Right atrium auricular region (tissue), 2 donors: ENCODE measurements at places on chromosomes 5 and 9. TPM values are rescaled to one million over a fixed set of nuclear protein-coding genes. Genes with fewer than 3 reads are reported as not detected.

ACOT12 gene
- total RNA-seq = not detected

CDX1 gene
- total RNA-seq = not detected

IFNA13 gene
- total RNA-seq = not detected

SLC35D2 gene
- 14.5 TPM for total RNA-seq

- no peaks in the 10 kb centered on the region for H3K27me3 ChIP-seq
- H3K36me3 ChIP-seq = no peaks in the 10 kb centered on the region
- no peak overlapping the region for H3K4me3 ChIP-seq
- H3K4me1 ChIP-seq = peaks cover 37% of the 10 kb centered on the region
Measured at GRCh38 chr9:6779417-6780241, 21.9 kb downstream of the KDM4C start.

- H3K36me3 ChIP-seq = no peaks in the 10 kb centered on the region
- H3K27me3 ChIP-seq = no peaks in the 10 kb centered on the region
- H3K27ac ChIP-seq = peak overlapping the region; percentile 49
- no peak overlapping the region for H3K4me3 ChIP-seq
- DNase-seq = no peak
Measured at GRCh38 chr9:124270504-124271335, 13.0 kb downstream of the NEK6 start.

- H3K4me3 ChIP-seq = no peak overlapping the region
- no peaks in the 10 kb centered on the region for H3K36me3 ChIP-seq
- H3K27me3 ChIP-seq = no peaks in the 10 kb centered on the region
- no peak for DNase-seq
- no peaks in the 10 kb centered on the region for H3K4me1 ChIP-seq
- H3K27ac ChIP-seq = no peak overlapping the region
Measured at GRCh38 chr5:56833325-56833724, 18.0 kb downstream of the MAP3K1 start.

DNA sequence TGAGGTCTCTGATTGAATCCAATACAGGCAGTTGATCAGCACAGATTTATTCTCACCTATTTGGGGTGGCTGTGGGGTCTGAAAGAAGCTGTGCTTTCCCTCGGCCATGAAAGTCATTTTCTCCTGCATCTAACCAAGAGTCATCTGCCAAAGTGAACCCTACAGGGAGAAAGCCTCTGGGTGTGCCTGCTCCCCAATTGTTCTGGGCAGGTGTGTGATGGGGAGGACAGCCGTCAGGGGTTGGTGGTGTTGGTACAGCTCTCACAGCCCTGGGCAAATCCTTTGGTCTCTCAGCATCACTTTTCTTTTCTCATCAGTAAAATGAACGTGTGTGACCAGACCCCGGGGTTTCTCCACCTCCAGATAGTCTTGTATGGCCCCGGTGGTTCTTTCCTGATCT is 2.5 kb downstream of the PHF2 start:
- no peaks in the 10 kb centered on the region for H3K27me3 ChIP-seq
- H3K4me1 ChIP-seq = peaks cover 67% of the 10 kb centered on the region
- H3K36me3 ChIP-seq = no peaks in the 10 kb centered on the region

DNA sequence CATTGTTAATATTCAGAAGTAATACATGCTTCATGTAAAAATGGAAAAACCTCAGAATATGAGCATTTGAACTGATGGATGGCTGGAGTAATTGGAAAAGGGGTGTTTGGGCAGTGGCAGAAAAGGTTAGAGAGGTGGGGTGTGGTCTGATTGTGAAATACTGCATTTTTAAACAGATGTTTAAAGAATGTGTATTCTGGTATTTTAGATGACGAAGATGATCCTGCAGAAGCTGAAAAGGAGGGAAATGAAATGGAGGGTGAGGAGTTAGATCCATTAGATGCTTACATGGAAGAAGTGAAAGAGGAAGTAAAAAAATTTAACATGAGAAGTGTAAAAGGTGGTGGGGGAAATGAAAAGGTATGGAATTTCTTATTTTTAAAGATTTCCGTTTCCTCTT is 18.8 kb downstream of the DDX46 start:
- peaks cover 92% of the 10 kb centered on the region for H3K36me3 ChIP-seq
- H3K4me1 ChIP-seq = no peaks in the 10 kb centered on the region
- H3K27ac ChIP-seq = no peak overlapping the region
- H3K4me3 ChIP-seq = no peak overlapping the region

DNA sequence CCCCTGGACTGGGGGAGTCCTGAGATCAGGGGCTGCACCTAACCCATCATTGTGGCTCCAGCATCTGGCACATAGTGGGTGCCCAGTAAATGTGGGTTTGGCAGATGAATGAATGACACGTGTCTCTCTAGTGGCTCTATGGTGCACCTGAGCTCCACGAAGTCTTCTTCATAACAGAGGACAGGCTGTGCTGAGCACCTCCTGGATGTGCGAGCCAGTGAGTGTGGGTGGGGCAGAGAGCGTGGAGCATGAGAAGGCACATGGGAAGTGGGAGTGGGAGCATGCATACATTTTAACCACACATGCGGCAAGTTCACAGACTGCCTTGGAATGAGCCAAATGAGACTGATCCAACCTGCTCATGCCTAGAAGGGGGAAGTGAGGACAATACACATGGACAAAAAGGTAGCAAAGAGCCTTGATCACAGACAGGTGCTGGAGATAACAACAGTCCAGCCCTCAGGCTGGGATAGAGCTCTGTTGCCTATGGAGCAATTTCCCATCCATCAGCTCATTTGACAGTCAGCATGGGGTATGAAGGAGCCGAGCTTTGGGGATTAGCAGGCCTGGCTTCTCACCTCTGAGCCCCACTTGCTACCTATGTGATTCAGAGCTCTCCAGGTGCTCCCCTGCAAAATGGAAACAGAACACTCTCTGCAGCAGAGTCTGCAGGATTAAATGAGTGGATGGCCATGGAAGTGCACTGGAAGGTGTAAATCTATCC is 76.2 kb upstream of the TBC1D2 start:
- H3K4me1 ChIP-seq = no peaks in the 10 kb centered on the region
- no peak for DNase-seq
- no peaks in the 10 kb centered on the region for H3K27me3 ChIP-seq
- no peaks in the 10 kb centered on the region for H3K36me3 ChIP-seq
- H3K4me3 ChIP-seq = no peak overlapping the region

DNA sequence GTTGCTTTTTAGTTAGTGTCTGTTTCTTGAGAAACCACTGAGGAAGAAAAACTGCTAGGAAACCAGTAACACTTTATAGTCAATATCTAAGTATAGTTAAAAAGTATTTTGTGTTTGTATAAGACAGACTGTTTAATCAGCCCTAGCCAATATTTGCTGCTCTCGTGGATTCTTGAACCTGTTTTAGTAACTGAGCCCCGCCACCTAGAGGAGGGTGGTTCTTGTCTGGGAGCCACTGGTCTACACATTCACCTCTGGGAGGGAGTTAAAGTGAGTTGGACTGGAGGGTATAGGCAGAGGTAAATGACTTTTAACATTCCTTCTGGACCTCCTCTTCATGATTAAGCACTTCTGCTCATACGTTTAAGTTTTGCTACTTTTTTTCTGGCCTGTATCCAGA is 117.2 kb downstream of the SPATA31D1 start:
- H3K4me3 ChIP-seq = no peak overlapping the region
- DNase-seq = no peak
- H3K27me3 ChIP-seq = no peaks in the 10 kb centered on the region
- H3K36me3 ChIP-seq = no peaks in the 10 kb centered on the region
- H3K27ac ChIP-seq = no peak overlapping the region
- H3K4me1 ChIP-seq = no peaks in the 10 kb centered on the region

DNA sequence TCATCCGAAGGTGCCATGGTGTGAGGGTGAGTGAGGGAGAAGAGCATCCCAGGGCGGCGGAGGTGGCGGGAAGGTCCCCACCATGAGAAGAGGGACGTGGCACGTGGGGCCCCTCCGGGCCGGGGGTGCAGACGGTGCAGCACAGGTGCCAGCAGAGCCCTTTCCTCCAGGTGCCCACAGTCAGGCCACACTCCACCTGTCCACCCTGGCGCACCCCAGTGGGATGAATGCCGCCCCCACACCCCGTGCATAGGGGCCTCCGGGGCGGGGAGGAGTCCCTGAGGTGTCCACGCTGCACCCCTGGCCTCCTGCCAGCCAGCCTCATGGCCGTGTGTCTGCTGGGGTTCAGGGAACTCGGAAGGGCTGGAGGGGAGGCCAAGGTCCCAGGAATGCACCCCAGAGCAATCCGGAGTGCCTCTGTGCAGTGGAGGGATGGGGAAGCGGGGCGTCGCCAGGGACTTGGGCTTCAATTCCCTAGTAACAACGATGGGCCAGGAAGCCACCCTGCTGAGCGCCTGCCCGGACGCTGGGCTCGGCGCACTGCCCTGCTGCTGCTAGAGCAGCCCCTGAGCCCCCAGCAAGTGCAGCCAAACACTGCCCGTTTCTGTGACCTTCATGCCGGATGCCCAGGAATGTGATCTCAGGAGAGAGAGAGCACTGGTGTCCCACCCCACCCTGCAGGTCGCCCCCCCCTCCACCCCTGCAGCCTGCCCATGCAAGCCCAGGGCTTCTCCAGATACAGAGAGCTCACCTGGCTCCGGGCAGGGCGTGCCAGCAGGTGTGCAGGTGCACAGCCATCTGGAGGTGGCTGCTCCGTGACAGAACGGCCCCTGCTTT is 8.8 kb upstream of the NACC2 start:
- no peaks in the 10 kb centered on the region for H3K36me3 ChIP-seq
- H3K4me1 ChIP-seq = peaks cover 58% of the 10 kb centered on the region
- no peak overlapping the region for H3K27ac ChIP-seq
- no peak for DNase-seq

DNA sequence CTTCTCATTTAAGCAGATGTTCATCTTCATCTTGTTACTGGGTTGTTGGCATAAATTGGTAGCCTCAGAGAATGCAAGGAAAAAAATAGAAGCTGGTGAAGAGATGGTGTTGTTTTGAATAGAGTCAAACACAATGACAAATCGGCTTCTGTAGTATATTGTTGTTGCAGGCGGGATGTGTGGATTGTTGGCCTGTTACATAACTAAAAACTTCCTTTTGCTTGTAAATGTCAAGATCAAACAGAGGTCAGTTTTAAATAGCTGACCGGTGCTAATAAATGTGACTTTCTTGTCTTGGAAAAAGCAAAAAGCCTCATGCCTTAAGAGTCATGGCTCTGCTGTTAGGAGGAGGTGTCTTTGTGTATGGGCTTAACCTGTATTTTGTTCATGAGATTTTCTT is 59.2 kb downstream of the CCDC192 start:
- H3K4me3 ChIP-seq = no peak overlapping the region
- no peaks in the 10 kb centered on the region for H3K36me3 ChIP-seq
- no peak overlapping the region for H3K27ac ChIP-seq
- no peaks in the 10 kb centered on the region for H3K27me3 ChIP-seq
- H3K4me1 ChIP-seq = peaks cover 9% of the 10 kb centered on the region

DNA sequence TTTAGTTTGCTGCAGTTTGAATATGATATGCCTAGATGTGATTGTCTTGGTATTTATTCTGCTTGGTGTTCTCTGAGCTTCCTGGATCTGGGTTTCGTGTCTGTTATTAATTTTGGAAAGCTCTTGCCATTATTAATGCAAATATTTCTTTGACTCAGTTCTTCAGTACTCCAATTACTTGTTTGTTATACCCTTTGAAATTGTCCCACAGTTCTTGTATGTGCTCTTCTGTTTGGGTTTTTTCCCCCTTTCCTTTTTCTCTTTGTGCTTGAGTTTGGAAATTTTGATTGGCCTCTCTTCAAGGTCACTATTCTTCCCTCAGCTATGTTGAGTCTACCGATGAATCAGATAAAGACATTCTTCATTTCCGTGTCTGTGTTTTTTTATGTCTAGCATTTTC is 96.6 kb upstream of the CKMT2 start:
- H3K4me1 ChIP-seq = no peaks in the 10 kb centered on the region
- H3K27ac ChIP-seq = no peak overlapping the region
- no peak for DNase-seq
- no peaks in the 10 kb centered on the region for H3K36me3 ChIP-seq
- no peak overlapping the region for H3K4me3 ChIP-seq
- H3K27me3 ChIP-seq = no peaks in the 10 kb centered on the region
